ENCODE measurements at places on chromosomes 11 and 22. TPM values are rescaled to one million over a fixed set of nuclear protein-coding genes. Genes with fewer than 3 reads are reported as not detected.

- no peak for DNase-seq
- no peaks in the 10 kb centered on the region for H3K27me3 ChIP-seq
- H3K4me3 ChIP-seq: no peak overlapping the region
- no peaks in the 10 kb centered on the region for H3K4me1 ChIP-seq
These were observed 78.4 kb upstream of the CCDC179 start for GRCh38 chr11:22938691-22939090.

Gene BEST1
- polyA plus RNA-seq: 4.9 TPM

- no peak for DNase-seq
- no peaks in the 10 kb centered on the region for H3K27me3 ChIP-seq
- H3K36me3 ChIP-seq: no peaks in the 10 kb centered on the region
- H3K27ac ChIP-seq: no peak overlapping the region
These were observed 41.9 kb downstream of the MYEOV start for GRCh38 chr11:69335781-69336405.

Gene GGTLC2
- polyA plus RNA-seq: not detected

- no peak overlapping the region for H3K27ac ChIP-seq
- H3K4me1 ChIP-seq: no peaks in the 10 kb centered on the region
- H3K27me3 ChIP-seq: peaks cover 57% of the 10 kb centered on the region
- no peak for DNase-seq
- H3K36me3 ChIP-seq: no peaks in the 10 kb centered on the region
- no peak overlapping the region for H3K4me3 ChIP-seq
These were observed 14.9 kb upstream of the ELFN2 start for GRCh38 chr22:37442135-37442534.

GRCh38 chr22:47435204-47435487, 672.7 kb downstream of the TBC1D22A start:
- H3K4me1 ChIP-seq: no peaks in the 10 kb centered on the region
- no peaks in the 10 kb centered on the region for H3K27me3 ChIP-seq
- H3K4me3 ChIP-seq: no peak overlapping the region
- no peak overlapping the region for H3K27ac ChIP-seq

DNA sequence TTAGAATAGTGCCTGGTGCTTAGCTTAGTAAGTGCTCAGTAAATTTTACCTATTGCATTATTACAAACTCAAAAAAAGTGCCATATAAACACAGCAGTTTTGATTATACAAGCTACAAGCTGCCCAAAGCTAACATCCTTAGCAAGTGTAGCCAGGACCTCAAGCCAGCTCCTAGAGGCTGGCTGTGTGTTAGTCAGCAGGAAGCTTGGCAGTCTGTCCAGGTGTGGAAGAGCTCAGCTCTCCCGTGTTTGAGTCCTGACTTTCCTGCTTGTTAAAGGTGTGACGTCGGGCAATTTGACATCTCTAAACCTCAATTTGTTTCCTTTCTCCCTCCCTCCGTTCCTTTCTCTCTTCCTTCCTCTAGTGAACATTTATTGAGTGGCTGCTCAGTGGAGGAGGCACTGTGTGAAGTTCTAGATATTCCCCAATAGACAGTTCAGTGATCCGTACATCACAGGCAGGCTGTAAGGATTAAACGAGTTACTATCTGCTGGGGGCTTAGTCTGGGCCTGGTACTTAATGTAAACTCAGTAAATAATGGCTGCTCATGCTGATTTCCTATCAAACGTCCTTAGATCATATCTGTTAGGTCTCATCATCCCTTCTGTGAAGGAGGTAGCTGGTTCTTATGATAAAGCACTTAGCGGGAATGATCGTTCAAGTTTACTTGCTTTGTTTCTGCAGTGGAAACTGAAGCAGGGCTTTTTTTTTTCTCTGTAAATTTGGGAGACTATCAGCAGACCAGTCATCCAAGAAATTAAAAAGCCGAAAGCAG, 68.7 kb downstream of the PRR5L start:
- DNase-seq: no peak
- no peak overlapping the region for H3K4me3 ChIP-seq
- H3K27ac ChIP-seq: no peak overlapping the region
- H3K36me3 ChIP-seq: no peaks in the 10 kb centered on the region

DNA sequence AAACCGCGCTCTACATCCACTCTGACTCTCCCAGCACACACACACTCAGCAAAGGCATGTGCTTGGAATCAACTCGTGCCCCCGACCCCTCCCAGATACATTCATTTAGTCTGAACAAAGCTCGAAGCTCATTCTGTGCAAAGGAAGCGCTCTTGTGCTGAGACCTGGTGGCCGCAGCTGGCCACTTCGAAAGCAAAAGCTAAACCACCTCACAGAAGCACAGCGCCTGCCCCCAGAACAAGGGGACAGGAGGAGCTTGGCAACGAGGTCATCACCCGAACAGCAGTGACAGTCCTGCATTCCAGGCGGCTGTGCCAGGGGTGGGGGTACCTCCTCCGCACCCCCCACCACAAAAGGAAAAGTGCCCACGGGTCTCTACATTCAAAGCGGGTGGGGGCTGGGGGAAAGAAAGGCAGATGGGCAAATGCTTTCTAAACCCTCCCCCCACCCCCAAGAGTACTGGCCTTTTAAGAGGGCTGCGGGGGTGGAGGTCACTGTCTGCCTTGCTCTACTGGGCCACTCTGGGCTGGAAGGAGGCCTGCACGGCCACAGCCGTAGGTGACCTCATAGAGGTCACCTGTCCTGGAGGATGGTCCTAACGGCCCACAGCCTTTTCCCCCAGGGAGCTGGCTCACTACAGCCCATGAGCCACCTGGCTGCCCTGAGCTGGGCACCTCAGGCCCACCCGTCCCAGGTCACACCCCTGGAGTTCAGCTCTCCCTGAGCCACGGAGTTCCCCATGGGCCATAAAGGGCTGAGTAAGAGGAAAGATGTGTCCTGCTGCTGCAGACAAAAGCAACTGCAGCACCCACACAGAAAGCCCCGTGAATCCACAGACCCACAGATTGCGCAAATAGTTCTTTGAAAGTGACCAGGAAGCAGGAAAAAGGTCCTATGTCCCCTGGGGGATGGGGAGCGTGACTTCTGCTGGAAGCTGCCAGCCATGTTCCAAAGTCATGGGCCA, 21.3 kb downstream of the CBX7 start:
- no peak overlapping the region for H3K27ac ChIP-seq
- peaks cover 14% of the 10 kb centered on the region for H3K4me1 ChIP-seq
- no peaks in the 10 kb centered on the region for H3K27me3 ChIP-seq
- no peak overlapping the region for H3K4me3 ChIP-seq

Gene ARHGAP20
- polyA plus RNA-seq: 0.15 TPM

Gene CSTPP1
- polyA plus RNA-seq: 10.2 TPM

DNA sequence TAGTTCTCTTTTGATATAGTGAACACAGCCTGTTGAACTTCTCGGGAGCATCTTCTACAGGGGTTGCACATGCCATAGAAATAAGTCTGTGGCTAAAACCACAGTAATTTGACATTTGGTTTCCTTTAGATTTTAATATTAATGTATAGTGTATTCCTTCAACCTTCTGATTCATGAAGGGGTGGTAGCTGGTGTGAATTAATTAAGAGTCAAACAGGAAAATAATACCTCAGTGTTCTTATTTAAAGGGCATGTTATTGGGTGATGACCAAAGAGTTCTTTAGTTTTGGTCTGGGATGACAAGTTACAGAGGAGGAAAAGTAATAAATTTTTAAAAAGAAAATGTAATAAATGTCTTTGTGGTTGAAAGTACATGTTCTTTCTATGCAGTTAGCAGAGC, 86.8 kb downstream of the PDHX start:
- no peak overlapping the region for H3K4me3 ChIP-seq
- no peak for DNase-seq
- H3K4me1 ChIP-seq: peaks cover 5% of the 10 kb centered on the region
- no peaks in the 10 kb centered on the region for H3K36me3 ChIP-seq
- no peak overlapping the region for H3K27ac ChIP-seq
- H3K27me3 ChIP-seq: no peaks in the 10 kb centered on the region

Gene TRIM48
- polyA plus RNA-seq: not detected

DNA sequence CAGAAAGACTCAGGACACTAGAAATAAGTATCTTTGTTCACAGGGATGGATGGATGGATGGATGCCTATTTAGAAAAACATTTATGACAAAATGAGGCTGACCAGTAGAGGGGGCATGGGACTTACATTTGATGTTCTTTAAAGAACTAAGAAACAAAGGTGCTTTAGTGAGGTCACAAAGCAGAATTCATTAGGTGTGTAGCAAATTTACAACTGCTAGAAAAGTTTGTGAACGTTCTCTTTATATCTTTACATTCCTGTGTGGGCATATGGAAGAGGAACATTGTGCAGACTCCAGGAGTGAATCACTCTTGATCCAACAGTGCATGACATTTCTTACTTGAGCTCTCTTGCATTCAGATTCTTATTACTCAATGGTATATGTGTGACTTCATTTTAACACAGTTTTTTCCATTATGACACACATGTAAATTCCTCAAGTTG, 15.8 kb upstream of the SIK2 start:
- no peak overlapping the region for H3K27ac ChIP-seq
- H3K27me3 ChIP-seq: no peaks in the 10 kb centered on the region
- DNase-seq: peak; percentile 50
- H3K36me3 ChIP-seq: no peaks in the 10 kb centered on the region
- H3K4me1 ChIP-seq: no peaks in the 10 kb centered on the region
